ENCODE measurements at places on chromosomes 7 and 10.

DNA sequence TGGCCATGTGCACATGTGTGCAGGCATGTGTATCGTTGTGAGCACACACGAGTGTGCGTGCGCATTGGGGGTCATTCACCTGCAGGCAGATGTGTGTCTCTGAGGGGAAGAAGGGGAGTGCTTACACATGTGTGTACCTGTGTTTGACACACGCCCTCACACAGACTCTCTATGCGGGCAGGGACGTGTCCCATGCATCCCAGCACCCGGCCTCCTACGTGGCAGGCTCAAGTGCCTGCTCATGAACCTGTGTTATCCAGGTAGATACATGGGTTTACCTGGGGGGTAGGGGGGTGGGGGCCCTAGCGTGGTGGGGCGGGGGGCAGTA, 18.6 kb downstream of the KCP start:
- no peak for DNase-seq

DNA sequence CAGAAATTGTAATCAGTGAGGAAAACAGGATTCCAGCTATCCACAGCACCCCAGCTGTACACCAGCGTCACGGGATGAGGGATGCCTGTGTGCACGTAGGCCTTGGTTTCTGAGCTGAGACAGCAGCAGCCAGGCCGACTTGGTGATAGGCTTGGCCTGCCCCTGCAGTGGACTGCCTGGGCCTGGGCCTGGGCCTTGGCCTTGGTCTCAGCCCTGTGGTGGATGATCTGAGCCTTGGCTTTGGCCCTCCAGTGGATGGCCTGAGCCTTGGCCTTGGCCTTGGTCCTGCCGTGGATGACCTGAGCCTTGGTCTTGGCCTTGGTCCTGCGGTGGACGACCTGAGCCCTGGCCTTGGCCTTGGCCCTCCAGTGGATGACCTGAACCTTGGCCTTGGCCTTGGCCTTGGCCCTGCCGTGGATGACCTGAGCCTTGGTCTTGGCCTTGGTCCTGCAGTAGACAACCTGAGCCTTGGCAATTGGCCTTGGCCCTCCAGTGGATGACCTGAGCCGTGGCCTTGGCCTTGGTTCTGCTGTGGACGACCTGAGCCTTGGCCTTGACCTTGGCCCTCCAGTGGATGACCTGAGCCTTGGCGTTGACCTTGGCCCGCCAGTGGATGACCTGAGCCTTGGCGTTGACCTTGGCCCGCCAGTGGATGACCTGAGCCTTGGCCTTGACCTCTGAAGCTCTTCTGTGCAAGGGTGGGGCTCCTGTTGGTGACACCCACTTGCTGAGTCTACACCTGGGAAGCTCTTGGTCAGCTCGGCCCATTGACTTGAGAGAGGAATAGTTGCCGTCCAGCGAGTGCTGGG, 93.8 kb downstream of the CUX1 start:
- no peak for DNase-seq

DNA sequence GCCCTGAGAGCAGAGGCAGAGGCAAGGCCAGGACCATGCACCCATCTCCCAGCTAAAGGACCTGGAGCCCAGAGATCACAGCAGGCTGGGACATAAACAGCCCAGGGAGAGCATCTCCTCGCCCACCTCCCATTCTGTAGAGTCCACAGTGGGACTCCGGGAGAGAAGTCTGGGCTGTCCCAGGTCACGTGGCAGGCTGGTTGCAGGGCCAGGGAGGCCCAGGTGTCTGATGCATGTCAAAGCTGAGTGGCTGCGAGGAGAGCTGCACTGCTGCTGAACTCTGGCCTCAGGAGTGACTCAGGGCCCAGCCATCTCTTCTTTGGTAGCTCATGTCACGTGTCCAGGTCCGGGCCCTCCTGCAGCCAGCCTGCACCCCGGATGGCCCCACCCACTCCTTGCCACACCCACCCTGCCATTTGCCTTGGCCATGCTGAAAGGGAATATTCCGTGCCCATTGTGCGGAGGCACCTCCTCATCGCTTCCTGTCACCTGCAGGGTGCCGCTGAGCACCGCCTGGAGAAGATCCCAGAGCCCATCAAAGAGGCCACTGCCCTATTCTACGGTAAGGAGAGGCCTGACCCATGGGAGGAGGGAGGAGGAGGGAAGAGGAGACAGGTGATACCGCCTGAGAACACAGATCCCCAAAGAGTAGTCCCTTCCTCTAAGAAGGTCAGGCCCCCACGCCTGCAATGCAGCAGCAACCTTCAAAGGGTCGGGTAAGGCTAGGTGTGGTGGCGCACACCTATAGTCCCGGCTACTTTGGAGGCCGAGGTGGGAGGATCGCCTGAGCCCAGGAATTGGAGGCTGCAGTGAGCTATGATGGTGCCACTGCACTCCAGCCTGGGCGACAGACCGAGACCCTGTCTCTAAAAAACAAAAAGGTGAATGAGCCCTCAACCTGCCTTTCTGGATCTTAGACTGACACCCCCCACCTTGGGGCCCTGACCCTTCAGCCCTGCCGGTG, 12.6 kb upstream of the SH2B2 start:
- DNase-seq, result no peak

DNA sequence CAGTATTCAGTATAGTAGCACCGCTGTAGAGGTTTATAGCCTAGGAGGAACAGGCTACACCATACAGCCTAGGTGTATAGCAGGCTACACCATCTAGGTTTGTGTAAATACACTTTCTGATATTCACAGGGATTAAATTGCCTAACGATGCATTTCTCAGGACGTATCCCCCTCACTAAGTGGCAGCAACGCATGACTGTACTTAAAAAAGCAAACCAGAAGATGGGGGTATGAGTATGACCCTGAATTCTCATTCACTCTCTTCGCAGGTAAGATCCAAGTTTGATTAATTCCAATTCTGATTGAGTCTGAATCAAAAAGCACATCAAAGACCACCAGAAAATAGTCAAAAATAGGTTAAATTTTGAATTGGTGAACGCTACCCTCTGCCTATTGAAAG, 972 bp downstream of the ORC5 start:
- DNase-seq, result no peak

- DNase-seq, result no peak
Measured at GRCh38 chr7:77427996-77428603, 12.0 kb upstream of the GSAP start.

- no peak for DNase-seq
Measured at GRCh38 chr10:82477776-82478175, 602.8 kb downstream of the NRG3 start.

DNA sequence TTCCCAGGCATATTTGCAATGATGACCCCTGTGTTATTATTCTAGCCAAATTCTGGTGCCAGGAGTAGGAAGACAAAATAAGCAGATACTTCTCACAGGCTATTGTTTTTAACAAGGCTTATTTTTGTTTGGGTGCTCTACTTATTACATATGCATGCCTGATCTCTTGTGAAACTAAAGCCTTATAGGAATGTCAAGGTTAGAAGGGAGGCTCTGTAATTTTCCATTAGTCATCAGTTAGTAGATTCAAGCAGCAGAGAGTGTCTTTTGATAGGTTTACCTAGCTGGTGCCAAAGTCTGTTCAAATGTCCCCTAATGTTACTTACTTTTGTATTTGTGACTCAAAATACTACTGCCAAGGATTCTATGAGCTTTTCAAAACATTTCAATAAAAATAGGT, 11.7 kb upstream of the TMEM106B start:
- DNase-seq, result no peak

DNA sequence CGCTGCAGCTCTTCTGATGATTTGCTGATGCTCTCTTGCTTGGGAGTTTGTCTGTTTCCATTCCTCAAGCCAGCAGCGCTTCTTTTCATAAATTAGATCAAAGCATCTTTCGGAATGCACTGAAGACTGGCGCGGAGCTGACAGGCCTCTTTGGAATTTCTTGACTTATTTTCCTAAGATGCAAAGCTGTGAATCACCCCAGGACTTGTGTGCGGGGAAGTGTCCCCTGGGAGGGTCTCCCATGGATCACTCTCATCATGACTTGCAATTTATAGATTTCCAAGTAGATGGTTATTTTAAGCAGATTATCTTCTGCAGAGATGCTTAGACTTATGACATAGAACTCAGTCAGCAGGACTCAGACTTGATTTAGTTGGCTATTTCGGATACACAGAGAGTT, 467.2 kb downstream of the TCERG1L start:
- no peak for DNase-seq

GRCh38 chr7:85972504-85973141, 671.1 kb upstream of the GRM3 start:
- DNase-seq, result no peak

DNA sequence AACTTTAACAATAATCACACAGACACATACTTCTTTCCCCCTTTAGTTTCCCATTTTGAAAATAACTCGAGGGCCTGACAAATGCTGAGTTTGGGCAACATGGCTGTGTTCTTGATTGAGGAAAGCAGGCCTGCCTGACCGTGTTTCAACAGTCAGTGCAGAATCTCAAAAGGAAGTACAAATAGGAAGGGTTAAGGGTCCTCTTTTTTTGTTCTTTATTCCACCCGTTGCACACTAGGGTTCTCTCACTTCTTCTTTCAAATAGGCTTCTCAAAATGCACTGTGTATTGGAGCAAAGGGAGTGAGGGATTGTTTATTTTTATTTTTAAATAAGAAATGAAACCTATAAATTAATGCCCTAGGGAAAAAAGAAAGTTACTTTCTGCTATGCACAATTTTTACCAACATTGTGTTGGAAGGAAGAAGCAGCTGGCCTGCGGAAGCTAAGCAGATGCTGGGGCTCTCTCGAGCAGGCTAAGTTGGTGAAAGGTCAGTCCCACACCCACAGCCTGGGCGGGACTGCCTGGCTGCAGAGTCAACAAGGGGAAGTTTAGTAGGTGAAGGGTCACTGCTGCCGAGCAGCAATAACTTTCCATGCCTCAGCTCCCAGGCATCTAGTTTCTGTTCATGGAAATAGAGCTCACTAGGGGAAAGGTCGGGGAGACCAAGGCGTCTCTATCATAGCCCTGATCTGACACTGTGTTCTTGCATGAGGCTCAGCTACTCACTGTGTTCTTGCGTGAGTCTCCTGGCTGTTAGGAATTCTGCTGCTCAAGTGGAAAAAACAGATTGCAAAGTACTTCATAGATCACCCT, 12.2 kb upstream of the PDK4 start:
- no peak for DNase-seq

DNA sequence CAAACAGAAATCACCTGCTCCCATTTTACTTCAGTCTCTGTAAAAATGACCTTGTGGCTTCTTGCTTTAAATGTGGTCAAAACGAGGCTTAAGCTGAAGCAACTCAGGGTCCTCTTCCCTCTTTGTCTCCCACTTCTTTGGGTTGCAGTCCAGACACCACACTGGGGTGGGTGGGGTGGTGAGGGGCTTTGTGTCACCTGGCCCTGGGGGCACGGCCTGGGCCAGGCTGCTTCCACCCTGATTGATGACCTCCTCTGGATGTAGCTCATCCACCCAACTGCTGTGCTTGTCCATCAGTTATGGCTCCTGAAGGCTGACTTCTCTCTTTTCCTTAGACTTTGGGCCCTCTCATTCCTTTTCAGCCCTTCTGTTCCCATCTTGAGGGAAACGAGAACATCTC, 26.8 kb upstream of the NPS start:
- DNase-seq, result no peak

DNA sequence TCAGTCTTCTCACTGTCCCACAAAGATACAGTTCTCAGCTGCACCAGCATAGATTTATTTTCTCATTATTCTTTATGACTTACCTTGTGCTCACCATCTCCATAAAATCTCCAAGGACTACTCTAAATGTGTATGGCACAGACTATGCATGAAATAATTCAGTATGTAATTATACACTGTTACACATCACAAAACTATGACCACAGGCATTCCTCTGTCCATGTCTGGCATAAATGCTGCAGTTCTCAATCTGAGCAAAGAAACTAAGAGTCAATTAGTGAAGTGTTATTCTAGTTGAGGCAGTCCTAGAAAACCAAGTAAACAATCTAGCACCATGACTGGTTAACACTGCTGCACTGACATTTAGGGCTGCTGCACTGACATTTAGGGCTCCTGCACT, 2.7 kb downstream of the CYCS start:
- DNase-seq, result no peak

DNA sequence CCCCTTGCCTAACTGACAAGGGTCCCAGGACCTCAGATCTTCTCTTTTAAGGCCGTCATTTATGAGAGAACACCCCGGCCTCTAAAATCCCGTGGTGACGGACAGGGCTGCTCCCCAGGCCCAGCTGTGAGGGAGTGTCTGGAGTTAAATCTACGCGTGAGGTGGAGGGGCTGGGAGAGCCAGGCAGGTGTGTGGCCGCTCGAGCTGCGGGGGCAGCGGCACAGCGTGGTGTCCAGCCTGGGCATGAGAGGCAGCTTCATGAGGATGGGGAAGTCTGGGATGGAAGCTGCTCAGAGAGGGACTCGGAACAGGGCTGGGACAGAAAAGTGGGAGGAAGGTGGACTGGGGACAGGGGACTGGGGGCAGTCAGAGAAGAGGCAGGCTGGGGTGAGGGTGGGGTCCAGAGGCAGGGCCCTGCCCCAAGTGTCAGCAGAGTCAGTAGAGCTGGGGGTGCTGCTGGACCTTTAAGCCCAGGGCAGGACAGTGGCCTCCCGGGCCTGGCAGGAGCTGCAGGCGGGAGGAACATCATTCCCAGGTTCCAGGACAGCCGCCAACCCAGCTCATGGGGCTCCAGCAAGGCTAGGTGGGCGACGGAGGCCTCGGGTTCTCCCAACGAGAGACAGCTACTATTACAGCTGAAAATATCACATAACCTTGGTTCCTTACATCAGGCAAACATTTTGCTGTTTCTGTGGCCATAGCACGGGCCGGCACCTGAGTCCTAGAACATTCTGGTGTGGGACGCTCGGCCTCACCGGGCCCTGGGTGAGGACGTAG, 55.2 kb downstream of the JAKMIP3 start:
- no peak for DNase-seq

- DNase-seq, result no peak
Measured at GRCh38 chr10:6518791-6519429, 61.2 kb downstream of the PRKCQ start.

GRCh38 chr10:1142596-1142995, 86.4 kb downstream of the WDR37 start:
- peak; percentile 10 for DNase-seq

GRCh38 chr7:85602196-85602595, 415.3 kb upstream of the SEMA3D start:
- DNase-seq, result no peak

DNA sequence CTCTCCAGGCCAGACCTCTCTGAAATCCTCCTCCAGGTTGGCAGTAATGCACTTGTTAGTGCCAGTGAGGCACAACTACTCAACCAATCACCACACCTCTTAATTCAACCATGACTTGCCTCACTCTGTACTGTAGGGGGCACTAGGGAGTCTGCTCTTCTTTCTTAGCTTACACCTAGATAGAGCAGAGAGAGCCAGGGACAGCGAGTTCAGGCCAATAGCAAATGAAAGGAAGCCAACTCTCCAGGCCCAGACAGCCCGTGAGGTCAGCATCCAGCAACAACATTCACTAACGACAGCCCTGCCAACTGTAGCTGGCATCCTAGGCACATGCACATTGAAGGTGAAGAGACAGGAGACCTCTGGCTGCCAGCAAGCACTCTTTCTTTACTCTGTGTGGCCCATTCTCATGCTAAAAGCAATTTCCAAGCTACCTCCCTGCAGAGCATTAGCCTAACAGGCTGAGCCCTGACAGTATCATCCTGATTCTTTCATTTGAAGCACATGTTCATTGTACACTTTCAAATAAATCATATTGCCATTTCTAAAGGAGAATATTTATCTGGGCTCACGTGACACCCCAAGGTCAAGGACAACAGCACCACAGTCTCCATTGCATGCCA, 136.3 kb downstream of the DPY19L1 start:
- DNase-seq, result no peak

Data from effector memory CD8-positive, alpha-beta T cell (primary cell).